Stimulated activated CD4-positive, alpha-beta T cell treated with anti-CD3 and anti-CD28 coated beads, Interleukin-1b, Interleukin-23, amount 100 ng/mL, for 1 hour (primary cell): ENCODE measurements at places on chromosomes 2 and 18.

GRCh38 chr18:32160547-32160946, 29.3 kb upstream of the MEP1B start:
- no peak for DNase-seq

GRCh38 chr2:127176371-127177311, 43.5 kb downstream of the CYP27C1 start:
- no peak for DNase-seq

GRCh38 chr18:67041334-67041733, 437.4 kb upstream of the CDH19 start:
- DNase-seq = no peak

DNA sequence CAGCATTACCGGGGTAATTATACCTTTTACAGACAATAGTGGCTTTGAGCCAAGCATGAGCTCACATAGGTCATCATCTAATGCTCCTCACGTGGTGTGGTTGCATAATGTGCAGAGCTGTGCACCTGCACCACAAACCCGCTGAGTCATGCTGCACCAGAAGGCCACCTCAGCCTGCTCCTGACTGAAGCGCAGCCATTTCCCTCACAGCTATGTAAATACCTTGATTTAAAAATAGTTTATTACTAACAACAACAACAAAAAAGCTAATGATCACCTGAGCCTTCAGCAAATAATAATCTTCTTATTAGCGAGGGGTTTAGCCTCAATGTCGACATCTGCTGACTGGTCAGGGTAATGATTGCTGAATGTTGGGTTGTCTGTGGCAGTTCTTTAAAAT, 238.8 kb downstream of the MBD5 start:
- no peak for DNase-seq

DNA sequence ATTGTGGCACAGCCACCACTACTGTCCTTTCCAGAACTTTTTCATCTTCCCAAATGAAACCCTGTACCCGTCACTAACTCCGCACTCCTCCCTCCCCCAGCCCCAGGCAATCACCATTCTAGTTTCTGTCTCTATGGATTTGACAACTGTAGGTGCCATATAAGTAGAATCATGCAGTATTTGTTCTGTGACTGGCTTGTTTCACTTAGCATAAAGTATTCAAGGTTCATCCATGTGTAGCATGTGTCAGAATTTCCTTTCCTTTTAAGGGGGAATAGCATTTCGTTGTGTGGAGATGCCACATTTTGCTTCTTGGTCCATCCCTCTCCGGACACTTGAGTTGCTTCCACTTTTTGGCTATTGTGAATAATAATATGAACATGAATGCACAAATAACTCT, 842 bp upstream of the CKAP2L start:
- no peak for DNase-seq
